Right atrium auricular region (tissue), 2 donors: ENCODE measurements at places on chromosomes 4 and X. TPM values are rescaled to one million over a fixed set of nuclear protein-coding genes. Genes with fewer than 3 reads are reported as not detected.

- DNase-seq: no peak
Observed at GRCh38 chrX:69366183-69366582, 137.9 kb upstream of the NALF2 start.

DNA sequence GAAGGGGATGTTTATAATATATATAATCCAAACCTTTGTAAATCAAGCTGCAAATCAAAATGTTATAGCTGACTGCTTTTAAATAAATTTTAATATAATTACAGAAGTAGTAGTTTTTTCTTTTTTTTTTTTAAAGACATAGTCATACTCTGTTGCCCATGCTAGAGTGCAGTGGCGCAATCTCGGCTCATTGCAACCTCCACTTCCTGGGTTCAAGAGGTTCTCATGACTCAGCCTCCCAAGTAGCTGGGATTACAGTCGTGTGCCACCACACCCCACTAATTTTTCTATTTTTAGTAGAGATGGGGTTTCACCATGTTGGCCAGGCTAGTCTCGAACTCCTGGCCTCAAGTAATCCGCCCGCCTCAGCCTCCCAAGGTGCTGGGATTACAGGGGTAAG, 178.7 kb downstream of the FBXW7 start:
- no peak for DNase-seq

DNA sequence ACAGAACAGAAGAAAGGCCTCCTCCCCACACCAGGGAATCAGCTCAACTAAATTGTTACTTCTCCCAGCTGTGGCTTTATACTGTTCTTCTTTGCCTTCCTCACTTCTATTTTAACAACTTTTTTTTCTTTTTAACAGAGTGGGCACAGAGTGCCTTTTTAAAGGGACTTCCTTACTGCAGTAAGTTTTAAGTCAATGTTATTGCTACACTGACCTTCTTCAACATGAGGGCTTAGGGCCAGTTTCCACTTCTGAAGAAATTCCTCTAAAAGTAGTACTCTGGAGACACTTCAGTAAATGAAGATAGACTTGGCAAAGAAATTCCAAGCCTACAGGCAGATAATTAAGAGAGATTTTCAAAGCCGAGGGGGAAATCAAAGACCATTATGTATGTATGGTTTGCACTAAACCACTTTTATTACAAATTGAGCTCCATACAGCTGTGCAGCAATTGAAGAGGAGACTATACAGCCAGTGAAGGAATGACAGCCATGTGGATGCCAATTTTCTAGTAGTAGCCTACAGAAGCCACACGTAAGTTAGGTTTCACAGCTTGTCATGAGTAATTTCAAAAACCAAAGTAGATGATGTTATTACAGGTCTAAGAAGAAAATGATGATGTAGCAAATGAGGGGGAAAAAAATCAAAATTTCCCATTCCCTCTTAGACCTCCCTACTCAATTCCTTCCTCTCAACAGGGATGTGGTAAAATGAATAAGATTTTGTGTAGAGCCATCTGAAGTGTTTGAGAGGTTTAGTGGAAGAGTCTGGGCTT, 36.9 kb upstream of the RASGEF1B start:
- DNase-seq: no peak

DNA sequence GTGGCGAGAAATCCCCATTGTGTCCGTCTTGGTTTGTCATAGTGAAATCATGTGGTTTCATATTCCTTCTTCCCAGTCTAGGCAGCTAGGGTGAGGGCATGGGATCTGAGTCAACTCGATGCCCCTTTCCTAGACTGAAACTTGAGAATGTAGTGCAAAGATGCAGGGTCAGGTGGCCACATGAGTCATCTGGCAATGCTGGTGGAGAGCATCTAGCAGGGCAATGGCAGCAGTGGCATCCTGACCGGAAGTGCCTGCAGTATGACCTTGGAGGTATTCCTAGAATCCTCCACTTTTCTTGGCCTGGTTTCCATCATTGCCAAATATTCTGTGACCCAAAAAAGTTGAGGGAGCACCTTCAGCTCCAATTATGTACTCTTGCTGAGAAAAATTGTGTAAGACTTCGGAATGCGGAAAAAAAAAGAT, 39.1 kb upstream of the TMEM184C start:
- DNase-seq: no peak

Gene RENBP
- total RNA-seq: 6.2 TPM

- DNase-seq: no peak
Observed at GRCh38 chr4:123340381-123340701, 56.3 kb upstream of the SPRY1 start.

Gene DKC1
- 15.2 TPM for total RNA-seq

DNA sequence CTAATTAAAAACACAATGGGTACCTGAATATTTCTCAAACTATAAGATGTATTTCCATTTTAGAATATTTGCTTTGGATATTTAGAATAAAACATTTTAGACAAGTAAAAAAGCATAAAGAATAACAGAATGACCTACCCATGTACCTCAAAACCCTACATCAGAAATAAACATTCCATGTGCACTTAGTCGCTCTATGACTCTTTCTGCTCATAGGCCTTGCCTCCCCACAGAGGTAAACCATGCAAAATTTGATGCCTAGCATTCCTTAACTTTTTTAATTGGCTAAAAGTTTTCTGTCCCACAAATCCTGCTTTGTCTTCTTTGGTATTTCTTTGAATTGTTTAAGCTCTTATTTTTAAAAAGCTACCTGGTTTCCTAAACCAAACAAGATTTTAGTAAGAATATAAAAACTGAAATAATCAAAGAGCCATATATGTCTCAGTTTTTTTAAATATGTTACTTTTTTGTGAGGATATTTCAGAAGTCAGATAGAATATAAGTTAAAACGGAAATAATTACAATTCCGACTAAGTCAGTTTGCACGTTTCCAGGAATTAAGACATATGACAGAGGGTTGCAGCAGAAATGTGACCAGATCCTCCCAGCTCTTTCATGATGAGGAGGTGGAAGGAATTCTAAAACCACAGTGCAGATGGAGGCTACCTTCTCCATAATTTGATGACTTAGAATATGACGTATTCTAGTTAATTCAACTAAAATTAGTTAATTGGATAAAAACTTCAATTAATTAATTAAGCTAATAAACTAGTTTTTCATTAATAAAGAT, 102.5 kb downstream of the FIP1L1 start:
- no peak for DNase-seq

Gene ODAPH
- total RNA-seq: not detected

DNA sequence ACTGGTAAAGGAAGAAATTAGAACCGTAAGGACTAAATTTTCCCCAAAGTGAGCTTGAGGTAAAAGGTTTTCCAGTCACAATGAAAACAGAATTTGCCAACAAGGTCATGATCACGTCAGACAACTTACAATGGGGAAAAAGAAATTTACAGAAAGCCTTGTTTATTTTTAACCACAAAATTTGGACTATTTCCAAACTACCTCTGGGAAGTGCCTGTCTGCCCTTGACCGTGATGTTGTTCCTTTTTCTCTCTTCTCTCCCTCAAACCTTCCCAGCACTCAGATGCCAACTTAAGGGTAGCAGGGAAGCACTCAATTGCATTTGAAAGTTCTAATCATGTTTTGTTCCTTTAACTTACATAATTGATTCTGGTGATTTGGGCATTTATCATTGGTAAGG, 32.5 kb downstream of the MEPE start:
- no peak for DNase-seq

Gene DKK2
- total RNA-seq: 4.1 TPM

Gene NPY5R
- 0.30 TPM for total RNA-seq

Gene ARAF
- total RNA-seq: 53.9 TPM

Gene HTT
- 30.5 TPM for total RNA-seq

DNA sequence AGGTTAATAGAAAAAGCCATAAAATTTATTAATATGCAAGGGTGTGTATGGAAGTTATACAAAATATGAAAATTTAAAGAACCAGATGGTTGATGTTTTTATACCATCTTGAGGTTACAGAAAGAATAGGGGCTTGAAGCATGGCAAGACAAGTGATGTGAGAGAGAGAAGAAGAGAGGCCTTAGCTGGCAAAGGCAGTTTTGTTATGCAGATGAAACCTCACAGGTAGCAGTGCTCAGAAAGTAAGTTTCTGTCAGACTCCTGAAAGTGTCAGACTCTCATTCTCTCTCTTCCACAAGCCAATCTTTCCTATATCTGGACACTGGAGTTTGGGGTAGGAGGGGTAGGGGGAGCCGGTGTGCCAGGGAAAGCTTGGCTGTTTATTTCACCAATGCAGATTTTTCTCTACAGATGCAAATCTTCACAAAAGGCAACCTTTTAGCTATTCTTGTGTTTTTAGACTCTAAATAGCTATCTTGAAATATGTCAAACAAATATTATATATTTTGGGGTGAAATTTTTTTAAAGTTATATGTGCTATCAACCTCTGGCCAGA, 124.5 kb downstream of the CFAP299 start:
- DNase-seq: no peak

Gene CTAG2
- total RNA-seq: not detected

GRCh38 chr4:110628663-110629213, 5.9 kb upstream of the PITX2 start:
- DNase-seq: no peak

Gene CHST7
- 33.6 TPM for total RNA-seq

Gene MAGED4
- 0.75 TPM for total RNA-seq

DNA sequence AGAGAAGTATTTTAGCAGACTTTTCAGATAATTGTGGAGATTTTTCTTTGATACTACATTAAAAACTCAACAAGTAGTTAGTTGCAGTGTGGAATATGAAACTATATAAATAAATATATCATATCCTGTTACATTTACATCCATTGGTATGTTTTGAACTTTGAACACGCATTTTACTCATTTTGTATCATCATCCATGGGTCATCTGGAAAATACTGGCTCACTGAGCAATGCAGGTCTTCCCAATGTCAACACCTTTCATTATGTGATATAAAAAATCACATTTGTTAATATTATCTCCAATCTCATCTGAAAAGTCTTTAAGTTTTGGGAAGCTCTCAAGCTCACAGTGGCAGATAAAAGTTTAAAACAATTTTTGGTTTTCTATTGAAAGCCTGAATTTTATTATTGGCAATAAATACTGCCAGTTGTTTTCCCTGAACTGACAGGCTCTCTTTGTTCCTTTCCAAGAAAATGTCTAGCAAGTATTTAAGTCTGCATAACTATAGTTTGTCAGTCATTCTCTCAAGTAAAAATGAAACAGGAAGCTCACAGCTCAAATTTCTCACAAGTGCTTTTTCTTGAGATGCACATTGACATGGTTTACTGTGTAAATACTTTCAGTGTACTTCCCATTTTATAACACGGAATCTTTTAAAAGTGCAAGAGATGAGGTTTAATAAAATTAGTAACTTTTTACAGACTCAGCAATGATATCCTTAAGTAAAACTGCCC, 183.5 kb upstream of the GPC4 start:
- no peak for DNase-seq

- DNase-seq: no peak
Observed at GRCh38 chr4:151218343-151218742, 58.6 kb upstream of the PRSS48 start.

Gene FAT1
- 89.5 TPM for total RNA-seq

DNA sequence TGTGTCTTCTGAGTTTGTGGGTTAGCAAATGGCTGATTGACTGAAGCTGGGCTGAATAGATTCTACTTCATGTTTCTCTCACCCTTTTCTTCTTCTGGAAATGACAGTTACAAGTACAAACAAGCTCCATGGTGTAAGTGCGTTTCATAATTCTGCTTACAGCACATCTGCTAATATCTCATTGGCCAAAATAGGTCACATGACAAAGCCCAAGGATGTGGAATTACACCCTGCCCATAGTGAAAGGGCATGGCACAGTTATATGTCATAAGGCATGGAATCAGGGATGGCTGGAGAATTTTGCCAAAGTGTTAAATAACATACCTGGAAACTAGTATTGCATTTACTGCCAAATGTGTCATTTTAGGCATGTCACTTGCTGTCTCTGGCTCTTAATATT, 327.2 kb downstream of the NKX6-1 start:
- no peak for DNase-seq

GRCh38 chrX:3550160-3550751, 163.2 kb downstream of the PRKX start:
- no peak for DNase-seq

DNA sequence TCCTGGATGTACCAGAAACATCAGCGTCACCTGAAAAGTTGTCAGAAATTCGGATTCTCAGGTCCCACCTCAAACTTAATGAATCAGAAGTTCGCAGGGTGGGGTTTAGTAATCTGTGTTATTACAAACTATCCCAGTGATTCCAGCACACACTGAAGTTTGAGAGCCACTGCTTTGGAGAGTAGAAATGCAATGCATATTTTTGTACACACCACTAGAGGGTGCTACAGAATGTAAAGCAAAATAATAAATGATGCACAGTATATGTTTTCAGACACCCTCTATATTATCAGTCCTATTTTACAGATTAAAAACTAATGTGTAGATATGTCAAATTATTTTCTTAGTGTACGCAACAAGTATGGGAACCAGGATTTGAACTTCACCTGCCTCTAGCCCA, 2.4 kb upstream of the MORF4L2 start:
- DNase-seq: no peak

DNA sequence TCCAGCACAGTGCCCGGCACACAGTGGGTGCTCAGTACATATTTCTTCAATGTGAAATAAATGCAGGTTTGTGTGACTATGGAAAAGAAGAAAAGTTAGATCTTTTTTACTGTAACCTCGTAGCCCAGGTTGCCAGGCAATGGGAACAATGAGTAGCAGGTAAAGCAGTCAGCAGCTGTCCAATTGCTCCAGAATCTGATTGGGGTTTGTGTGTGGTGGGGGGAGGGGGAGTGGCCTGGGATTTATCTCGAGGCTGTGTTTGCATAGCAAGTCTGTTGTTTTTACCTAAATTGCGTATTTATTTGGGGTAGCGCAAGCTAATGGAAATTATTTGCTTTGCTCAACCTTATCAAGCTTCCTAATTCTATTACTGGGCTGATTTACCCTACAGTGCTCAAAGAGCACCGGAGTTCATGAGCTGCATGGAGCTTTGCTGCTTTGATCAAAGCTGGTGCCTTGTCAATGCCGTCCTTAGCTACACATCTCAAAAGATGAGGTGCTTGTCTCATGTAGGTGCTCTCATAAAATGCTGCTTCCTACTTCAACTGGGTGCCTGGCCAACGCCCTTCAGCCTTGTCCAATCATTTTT, 145.0 kb upstream of the DGKK start:
- DNase-seq: no peak

Gene PAGE4
- not detected for total RNA-seq

- DNase-seq: no peak
Observed at GRCh38 chr4:27973700-27974099, 1113.1 kb downstream of the STIM2 start.

Gene MAGEB2
- not detected for total RNA-seq

Gene MAGEA2
- total RNA-seq: not detected

DNA sequence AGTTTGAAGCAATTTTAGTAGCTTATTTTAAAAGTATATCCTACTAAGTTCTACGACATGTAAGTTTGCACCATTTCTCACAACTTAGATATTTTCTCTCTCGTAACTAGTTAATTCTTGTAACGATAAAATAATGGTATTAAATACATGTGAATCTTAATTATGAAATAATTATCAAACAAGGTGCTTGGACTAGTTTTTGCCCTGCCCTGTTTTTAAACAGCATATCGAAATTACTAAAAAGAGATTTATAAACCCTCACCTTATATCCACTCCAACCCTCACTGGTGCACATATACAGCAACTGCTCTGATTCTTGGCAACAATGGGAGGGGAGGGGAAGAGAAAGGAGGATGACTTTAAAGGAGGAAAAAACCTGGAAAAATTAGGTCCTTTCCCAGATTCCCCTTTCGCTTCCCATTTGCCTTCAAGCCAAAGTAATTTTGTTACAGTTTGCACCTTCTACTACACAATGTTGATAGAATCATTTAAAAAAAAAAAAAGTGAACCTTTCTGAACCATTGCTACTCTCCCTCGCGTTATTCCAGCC, 820 bp upstream of the MAB21L2 start:
- DNase-seq: no peak

GRCh38 chr4:67512501-67512900, 32.8 kb downstream of the CENPC start:
- no peak for DNase-seq

GRCh38 chr4:20916106-20916505, 215.8 kb downstream of the PACRGL start:
- no peak for DNase-seq
